ENCODE measurements at places on chromosomes 5 and 9.
A peak's percentile ranks its signal among the peaks of the same experiment; 100 is the strongest.

DNA sequence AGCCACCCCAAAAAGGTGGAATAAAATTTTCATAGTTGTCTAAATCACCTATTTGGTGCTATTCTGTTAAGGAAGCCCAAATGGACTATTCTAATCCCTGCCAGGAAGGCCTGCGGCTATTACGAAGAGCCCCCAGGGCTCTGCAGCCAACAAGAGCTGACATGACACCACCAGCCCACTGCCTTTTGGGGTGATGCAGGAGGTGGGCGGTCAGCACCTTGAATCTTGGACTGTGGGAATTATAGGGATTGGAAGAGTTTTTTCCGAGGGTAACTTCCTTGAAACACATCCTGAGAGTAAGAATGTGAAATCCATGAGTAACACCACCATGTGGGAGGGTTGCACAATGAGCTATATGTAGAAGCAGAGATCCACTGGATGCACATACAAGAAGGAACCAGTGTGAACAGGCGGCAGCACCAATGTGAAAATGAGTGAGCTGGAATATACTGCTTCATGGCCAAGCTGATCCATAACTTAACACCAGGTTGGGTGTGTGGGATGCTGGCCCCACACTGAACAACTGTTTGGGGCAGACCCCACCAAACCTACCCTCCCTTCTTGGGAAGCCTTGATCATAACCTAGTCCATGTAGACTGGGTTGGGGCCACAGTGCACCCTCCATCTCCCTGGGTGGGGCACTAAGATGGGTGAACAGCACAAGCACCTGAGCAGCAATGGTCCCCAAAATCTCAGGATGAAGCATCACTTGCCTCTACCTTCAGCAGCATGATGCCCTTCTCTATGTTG lies 239.0 kb downstream of the FSTL4 start:
- DNase-seq, result no peak

DNA sequence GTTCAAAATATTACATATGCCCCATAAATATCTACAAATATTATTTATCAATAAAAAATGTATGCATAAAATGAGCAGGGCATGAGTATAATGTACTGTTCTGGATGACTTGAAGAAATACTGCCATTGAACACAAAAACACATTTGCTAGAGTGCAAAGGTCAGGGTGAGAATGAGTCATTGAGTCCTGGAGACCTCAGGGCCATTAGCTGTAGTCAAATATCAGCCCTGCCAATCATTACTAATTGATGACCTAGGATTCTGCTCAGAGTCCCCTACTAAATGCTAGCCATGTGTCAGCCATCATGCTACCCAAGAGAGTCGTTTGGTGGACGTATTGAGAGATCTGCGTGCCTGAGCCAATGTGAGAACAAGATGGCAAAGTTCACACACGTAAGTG lies 80.3 kb upstream of the FAM169A start:
- no peak for DNase-seq

DNA sequence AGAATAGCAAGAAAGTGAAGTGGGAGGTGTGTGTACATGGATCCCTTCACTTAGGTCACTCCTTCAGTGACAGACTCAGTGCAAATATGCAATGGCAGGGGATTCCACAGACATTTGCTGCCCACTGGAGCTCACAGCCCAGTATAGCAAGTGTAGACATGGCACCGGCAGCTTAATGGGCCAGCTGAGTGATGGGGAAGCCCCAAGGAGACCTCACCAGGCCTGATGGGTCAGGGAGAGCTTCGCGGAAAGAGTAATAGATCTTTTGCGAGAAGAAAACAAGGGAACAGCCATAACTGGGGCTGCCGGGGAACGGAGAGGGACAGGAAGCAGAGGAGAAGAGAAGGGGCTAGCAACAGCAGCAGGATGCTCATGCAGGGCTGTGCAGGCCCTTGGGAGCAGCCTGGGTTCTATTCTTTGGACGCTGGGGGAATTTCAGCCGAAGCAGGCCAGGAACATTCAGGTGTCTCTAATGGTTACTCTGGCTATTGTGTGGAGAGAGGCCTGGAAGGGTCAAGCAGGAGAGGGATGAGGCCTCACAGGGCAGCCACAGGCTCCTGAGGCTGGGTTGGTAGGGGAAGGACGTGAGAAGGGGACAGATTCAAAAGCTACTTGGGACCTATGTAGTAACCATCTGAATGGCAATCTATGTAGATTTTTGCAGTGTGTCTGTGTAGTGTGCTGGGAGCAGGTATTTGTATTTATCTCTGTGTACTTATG lies 27.0 kb downstream of the TCF7 start:
- no peak for DNase-seq

DNA sequence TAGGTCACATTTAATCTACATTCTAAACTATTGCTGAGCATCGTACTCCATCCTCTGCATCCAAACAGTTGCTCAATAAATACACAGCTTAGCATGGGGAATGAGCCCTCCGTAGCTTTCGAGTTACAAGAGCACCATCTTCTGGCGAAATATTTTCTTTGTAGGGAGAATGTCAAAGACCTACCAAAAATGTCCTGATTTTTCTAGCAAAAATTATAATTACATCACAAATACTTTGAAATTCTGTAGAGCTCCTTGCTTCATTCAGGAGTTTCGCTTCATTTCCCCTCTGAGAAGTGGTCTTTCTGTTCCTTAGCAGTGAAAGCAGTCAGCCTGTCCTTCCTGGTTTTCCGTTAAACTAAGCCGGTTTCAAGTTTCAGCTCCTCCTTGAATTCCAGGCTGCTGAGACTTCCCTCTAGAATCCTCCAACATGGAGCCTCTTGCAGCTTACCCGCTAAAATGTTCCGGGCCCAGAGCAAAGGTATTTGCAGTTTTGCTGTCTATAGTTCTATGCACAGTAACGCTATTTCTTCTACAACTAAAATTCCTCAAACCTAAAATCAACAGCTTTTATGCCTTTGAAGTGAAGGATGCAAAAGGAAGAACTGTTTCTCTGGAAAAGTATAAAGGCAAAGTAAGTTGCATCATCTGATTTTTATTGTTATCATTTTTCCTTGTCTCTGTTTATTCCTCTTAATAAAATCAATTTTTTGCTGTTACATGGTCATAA lies at the start of gene GPX8:
Gene GPX8 (plus strand): TSS at position 409 of the 730 bp plus-strand sequence. CDS start 22 bp downstream, at position 431.
- DNase-seq, result peak; percentile 78

DNA sequence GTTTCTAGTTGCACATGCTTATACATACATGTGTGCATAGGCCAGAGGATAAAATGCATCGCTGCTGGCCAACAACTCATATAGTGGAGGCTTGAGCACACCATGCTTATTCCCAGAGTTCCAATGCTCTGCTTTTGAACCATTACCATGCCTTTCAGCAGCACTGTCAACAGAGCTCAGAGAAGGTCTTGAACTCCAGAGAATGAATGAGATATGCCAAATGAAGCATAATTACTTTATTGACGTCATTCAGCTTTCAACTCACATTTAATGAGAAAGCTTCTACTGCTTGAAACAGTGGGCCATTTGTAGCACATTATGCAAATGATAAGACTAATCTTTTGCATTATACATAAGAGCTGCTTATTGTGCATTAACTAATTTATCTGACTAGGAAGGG lies 765.3 kb upstream of the GRAMD2B start:
- no peak for DNase-seq

- no peak for DNase-seq
These were observed 106.2 kb downstream of the KLHL3 start for GRCh38 chr5:137629646-137630045.

- no peak for DNase-seq
These were observed 464.0 kb downstream of the PTPRD start for GRCh38 chr9:10148796-10149195.

DNA sequence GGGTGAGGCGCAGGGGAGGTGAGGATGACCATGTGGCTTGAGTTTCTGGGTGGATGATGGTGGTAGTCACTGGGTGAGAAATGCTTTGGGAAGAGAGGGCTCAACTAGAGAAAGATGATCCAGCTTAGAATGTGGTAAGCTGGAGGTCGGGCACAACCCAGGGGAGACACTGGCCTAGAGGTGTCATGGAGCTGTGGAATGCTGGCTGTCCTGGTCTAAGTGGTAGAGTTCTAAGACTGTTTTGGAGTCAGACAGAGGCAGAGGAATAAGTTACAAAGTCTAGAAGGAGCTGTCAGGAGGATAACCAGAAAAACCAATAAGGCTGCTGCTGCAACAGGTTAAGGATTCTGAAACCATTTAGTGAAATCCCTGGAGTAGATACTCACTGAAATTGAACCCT lies 19.2 kb upstream of the ACSL6 start:
- no peak for DNase-seq

GRCh38 chr5:123456242-123456641 lies 33.0 kb upstream of the CEP120 start:
- no peak for DNase-seq

DNA sequence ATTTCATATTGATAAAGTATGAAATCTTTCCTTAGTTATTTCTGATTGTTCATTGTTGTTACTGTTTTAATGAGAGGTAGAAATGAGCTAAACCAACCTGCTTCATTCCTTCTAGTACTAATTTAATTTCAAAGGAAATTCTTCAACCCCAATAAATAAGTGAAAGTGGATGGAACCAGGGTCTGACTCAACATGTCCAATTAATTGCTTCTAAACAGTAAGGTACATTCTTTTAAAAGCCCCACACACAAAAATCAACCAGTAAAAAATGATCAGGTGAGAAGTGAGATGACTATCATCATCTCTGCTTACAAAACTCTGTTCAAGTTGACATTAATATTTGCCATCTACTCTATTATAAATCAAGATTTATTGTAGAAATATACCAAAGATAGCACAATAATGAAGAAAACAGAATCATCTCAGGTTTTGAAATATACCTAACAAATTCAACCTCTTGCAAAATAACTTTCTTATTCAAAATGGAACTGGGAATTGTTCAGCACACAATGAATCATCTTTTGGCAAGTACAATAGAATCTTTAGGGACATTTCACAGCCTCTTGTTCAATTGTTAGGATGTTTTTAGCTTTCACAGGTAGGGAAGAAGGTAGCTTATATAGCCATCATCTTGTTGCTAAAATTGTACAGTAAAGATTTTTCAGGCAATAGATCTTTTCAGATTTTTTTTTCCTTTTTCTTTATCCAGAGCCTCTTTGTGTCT lies 114.5 kb downstream of the RPS23 start:
- DNase-seq, result no peak

GRCh38 chr5:158819840-158820620 lies 279.7 kb downstream of the EBF1 start:
- DNase-seq, result no peak

- DNase-seq, result no peak
These were observed 3.3 kb downstream of the ASTN2 start for GRCh38 chr9:117411547-117411946.

DNA sequence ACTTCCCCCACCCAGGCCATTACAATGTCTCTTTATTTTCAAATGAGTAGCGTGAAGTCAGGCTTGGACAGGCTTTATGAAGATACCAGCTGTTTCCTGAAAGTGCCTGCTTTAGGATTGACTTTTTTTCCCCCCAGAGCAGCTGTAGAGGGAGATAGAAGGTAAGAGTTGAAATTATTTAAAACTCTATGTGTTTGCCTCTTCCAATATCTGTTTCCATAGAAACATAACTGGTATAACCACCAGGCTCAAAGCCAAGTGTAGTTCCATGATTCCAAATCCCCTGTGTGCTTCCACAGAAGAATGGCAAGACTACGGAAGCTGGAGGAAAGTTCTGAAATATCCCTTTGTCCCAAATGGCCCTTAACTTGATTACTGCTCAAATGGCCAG lies 87.4 kb upstream of the TBC1D2 start:
- no peak for DNase-seq

- DNase-seq, result no peak
These were observed 645.0 kb upstream of the KLF4 start for GRCh38 chr9:108134486-108135128.

DNA sequence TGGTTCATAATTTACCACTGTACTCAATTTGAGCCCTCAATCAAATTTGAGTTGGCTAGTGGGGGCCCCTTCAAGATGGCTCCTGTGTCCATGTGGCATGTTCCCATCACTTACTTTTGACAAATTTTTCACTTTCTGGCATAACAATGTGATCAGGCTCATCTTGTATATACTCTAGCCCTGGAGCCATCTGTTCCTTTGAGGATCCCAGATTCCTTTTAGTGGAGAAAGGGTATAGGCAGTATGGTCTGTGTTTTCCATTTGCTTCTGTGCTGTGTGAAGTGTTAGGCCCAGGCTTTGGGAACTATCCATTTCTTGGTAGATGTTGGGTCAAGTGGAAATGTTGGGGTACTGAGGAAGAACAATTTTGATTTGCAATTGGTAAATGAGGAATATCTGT lies 45.7 kb downstream of the SH3GL2 start:
- DNase-seq, result no peak
